ENCODE measurements at places on chromosomes 7 and 10.

DNA sequence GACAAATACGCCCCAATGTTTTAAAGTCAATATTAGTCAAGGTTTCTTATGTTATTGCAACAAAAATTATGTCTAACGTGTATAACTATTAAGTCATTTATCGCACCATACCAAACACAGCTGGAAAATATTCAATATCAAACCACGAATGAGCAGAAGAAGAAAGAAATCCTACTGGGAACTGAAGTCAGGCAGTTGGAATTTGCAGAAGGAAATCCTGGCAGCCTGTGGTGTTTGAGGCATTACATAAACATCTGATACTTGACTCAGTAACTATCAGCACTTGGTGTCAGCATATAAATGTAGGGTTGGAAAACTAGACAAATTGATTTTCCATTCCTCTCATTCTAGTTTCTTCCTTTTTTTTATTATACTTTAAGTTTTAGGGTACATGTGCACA, 83.4 kb upstream of the NUPR2 start:
- no peak for DNase-seq

DNA sequence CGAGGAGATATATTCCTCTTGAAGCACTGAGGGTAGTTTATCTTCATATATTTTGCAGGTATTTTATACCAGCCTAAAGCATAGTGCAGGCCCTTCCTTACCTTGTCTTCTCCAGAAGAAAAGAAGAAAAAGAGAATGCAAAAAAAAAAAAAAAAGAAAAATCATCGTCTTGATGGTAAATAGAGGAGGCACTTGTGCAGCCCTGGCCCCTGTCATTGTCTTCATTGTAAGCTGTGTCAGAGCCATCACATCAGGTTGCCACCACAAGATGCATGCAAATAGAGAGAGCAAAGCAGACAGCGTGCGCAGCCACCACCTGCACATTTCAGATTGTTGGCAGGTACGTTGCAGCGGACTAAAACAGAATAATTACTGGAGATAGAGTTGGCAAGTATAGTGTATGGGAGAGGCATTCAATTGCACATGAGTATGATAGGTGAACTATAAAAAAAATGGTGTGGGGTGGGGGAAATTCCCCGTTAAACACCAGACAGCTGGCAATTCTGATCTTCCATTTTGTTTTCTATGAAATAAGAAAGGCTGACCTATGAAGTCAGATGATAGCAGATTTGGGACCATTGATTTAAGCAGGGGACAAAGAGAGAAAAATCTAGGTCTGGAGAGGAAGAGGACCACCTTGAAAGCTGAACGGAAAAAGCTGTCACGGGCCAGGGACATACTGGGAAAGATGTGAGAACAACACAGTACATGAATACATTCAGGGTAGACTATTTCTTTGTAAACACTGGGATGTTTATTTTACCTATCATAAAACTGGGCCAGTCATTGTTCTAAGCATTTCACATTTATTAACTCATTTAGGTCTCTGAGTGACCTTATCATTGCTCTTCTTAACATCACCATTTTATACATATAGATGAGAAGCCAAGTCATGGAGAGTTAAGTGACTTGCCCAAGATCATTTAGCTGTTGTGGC, 306.3 kb upstream of the SP8 start:
- DNase-seq, result no peak

GRCh38 chr7:31126976-31127375, 74.9 kb downstream of the ADCYAP1R1 start:
- DNase-seq, result no peak

DNA sequence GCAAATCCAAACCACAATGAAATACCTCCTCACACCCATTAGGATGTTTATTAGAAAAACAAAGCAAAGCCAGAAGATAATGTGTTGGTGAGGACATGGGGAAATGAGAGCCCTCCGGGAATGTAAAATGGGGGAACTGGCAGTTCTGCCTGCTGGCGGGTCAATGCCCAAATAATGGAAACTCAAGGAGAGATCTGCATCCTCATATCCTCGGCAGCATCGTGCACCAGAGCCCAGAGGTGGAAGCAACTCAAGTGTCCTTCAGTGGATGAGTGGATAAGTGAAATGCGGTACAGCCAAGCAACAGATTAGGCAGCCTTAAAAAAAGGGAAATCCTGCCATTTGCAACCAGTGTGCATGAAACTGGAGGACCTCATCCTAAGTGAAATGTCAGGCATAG, 325.2 kb downstream of the WDR37 start:
- no peak for DNase-seq

GRCh38 chr10:44995581-44995913, 5.2 kb upstream of the ZNF22 start:
- DNase-seq, result no peak

DNA sequence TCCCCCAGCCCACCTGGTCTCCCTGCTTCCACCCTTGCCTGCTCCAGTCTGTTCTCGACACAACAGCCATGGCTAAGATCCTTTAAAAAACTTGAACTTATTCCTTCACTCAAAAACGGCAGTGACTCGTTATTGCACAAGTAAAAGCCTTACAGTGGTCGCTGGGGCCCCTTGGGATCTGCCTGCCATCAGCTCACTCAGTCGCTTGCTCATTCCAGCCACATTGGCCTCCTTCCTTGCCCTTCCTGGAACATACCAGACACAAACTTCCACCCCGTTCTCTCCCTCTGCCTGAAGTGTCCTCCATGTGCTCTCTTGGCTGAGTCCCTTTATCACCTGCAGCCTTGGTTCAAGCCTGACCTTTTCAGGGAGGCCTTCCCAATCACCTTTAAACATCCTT, 4.7 kb downstream of the CCNY start:
- no peak for DNase-seq

GRCh38 chr10:69818676-69819239, 17.1 kb downstream of the COL13A1 start:
- DNase-seq, result no peak

DNA sequence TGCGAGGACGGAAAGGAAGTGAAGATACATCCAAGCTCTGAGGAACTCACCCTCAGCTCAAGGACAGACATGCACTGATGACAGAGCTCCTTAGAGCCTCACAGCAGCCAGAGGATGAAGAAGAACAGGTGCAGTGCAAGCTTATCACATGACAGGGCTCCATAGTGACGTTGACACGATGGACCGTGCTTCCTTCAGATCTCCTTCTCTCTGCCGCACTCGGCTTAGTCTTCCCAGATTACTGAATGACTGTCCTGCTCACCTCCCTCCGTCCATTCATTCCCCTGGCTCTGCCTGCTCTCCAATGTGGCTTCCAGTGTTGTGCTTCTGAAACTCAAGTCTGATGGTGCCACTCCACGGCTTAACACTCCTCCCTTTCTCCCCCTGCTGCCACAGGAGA, 161.5 kb upstream of the PFKP start:
- DNase-seq, result no peak

DNA sequence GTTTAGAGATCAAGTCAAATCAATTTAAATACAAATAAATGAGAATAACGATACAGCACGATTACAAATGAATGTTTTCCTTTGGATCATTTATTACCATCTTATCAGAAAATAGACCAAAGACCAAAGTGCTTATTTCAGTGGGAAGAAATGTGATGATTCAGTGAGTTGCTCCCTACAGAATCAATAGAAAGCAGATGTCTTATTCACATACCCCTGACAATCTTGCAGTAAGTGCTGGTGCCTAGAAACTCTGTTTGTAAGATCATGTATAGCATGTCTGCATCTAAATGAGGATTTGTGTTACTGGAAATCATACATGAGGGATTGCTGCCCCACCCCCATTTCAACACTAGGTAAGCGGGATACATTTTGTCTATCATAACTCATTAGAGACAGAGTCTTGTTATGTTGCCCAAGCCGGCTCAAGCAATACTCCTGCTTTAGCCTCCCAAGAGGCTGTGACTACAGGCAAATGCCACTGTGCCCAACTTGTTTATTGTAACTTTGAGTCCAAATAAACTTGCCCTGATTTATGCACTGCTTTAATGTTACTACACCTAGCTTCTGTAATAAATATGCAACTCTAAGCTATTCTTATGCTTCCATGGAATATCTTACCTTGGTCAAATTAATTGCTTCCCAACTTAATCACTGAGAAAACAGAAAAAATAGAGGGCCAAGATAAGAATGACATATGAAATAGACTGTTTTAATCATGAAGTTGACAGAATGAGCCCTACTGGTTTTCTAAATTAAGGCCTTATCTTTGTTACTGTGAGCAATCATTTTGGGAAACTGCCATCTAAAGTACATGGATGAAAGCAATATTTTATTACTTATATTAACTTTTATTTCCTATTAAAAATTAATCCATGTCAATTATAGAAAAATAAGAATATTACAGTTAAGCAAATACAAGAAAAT, 82.5 kb downstream of the AHR start:
- no peak for DNase-seq

GRCh38 chr10:97974100-97974499, 56.3 kb downstream of the CRTAC1 start:
- DNase-seq, result no peak

DNA sequence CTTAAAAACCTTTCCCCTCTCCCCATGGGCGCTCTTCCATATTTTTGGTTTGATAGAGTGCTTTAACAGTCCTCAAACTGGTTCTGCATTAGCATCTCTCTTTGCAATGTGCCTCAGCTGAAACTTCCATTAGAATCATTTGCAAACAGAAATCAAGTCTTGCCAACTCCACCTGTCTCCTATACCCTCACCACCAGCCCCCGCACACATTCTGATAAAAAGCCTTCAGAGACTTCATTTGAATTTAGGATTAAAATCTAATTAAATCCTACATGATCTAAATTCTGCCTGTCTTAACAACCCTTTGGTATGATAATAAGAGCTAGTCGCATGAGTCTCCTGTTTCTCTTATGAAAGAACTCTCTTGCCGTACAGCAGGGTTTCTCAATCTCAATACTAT, 384.9 kb upstream of the ETV1 start:
- no peak for DNase-seq

DNA sequence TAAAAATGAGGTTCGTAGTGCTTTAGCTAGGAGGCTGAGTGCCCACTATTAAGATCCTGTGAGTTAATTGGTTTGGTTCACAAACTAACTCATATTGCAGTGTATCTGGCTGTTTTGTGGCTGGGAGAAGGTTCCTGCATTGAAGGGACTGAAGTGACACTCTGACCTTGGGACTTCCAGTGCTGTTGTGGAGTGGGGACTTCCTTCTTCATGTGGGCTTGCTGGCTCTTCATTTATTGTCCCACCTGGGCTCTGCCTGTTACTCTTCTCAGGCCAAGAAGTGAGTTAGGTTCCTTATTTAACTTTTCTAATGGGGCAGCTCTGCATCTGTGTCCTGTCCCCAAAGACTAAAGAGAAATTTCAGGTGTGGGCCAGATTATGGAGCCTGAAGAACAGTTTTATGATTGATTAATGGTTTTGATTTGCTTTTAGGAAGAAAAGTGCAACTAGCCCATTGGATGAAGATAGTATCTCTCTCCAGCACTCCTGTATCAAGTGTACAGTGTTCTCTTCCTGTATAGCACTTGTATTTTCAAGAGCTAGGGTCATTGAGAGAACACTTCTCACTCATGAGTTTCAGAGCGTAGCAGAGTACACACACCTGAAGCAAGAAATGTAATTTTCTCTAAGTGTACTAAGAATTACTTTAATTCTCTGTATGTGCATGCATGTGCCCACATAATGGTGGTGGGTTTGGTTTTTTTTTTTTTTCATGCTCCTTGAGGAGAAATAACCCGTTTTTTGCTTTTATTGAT, 54.8 kb downstream of the AUTS2 start:
- DNase-seq, result no peak

DNA sequence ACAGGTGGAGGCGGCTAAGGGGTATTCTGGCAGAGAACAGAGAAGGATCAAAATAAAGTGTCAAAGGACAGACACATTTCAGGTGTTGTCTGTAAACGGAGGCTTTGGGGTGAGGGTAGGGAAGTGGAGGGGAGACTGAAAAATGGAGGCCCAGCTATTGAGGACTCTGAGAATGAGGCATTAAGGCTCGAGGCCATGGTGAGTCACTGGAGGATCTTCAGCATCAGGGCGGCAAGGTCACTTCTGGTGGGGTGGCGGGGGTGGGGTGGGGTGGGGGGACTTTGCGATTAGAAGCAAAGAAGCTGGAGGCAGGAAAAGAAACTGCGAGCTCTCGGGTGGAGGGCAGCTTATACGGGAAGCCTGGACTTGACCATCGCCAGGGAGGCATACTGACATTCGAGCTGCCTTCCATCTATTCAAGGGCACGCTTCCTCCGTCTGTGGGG, 58.4 kb upstream of the PCGF5 start:
- DNase-seq, result no peak

DNA sequence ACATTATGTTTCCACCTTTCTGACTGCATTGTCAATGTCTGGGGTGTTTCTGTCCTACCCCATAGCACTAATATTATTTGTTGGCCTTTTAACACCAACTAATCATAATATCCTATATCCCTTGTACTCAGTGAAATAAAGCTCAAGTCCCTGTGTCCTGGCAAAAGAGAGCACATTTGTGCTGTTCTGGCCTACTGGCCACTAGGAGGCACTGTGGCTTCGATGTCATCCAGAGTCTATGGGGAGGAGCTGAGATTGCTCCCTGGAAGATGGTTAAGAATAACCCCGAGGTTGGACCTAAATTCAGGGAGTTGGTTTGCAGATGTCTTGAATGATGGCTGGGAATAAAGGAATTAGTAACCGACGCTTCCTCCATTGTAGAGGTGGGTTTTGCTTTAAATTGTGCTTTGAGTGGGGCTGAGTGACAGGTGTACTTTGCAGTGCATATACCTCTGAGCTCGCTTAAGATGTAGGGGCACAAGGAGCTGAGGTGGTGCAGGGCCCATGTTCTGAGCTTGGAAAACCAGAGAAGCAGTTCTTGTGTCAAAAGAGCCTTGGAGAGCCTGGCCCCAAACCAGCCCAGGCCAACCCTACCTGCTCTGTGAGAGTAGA, 191.2 kb upstream of the PRSS1 start:
- DNase-seq, result peak; percentile 30

- no peak for DNase-seq
Observed at GRCh38 chr7:105640956-105641810, 59.9 kb upstream of the EFCAB10 start.

DNA sequence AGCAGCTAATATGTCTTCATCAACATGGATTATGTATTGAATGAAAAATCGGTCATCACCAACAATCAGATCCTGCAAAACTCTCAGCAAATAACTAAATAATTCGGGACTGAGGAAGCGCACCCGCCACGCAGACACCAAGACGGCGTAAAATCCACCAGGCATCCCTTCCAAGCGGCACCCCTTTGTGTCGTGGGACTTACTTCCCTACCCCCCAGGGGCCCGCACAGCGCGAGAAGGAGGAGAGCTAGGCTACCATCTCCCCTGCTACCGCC, 721 bp downstream of the ARL3 start:
- DNase-seq, result no peak

- DNase-seq, result no peak
Observed at GRCh38 chr10:103049237-103049636, 131.1 kb downstream of the CNNM2 start.

DNA sequence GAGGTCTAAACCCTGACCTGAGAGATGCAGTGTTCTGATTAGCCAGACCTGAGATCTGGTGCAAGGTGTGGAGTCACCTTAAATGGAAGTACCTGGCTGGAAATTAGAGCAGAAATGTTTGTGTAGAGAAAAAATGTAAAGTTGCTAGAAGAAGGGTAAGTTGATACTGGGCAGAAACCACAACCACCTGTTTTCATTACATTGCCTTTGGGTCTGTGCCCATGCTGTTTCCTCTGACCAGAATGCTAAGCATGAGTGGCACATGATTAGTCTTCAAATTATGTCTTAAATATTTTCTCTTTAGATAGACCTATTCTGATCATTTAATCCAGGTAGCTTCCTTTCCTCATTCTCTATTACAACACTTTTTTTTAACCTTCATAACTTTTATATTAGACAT, 69.0 kb downstream of the CASD1 start:
- DNase-seq, result no peak

GRCh38 chr7:107907-108306, 84.5 kb upstream of the FAM20C start:
- DNase-seq, result no peak

- no peak for DNase-seq
Observed at GRCh38 chr7:125876431-125876830, 946.8 kb upstream of the POT1 start.

Measured in brain pericyte (primary cell).